Activated T-helper 1 cell treated with anti-CD3 and anti-CD28 coated beads, Interleukin-2, amount 50 U/mL, for 16 hours (primary cell): ENCODE measurements at places on chromosomes 13 and 19.

- no peak for DNase-seq
Measured at GRCh38 chr13:88339271-88339741, 668.1 kb downstream of the SLITRK5 start.

DNA sequence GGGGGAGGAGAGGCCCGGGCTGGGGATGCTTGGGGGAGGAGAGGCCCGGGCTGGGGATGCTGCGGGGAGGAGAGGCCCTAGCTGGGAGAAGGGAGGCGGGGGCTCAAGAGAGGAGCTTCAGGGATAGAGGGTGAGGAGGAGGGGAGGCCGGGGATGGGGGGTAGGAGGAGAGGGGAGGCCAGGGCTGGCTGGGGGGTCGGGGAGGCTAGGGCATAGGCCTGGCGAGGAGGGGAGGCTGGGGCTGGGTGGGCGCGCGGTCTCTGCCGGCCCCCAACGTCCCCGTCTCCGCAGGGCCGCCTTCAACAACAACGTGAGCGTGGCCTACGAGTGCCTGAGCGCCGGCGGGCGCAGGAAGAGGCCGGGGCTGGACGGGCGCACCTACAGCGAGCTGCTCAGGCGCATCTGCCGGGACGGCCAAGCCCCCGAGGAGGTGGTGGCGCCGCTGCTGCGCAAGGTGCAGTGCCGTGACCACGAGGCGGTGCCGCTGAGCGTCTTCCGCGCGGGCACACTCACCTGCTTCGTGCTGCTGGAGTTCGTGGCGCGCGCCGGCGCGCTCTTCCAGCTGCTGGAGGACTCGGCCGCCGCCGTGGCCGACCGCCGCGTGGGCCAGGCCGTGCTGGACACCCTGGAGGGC, 11.4 kb downstream of the TPGS1 start:
- peak; percentile 32 for DNase-seq

GRCh38 chr19:52665529-52665928, 27.4 kb upstream of the ZNF83 start:
- DNase-seq = no peak

GRCh38 chr19:10259162-10259905, 7.3 kb downstream of the MRPL4 start:
- peak; percentile 79 for DNase-seq

DNA sequence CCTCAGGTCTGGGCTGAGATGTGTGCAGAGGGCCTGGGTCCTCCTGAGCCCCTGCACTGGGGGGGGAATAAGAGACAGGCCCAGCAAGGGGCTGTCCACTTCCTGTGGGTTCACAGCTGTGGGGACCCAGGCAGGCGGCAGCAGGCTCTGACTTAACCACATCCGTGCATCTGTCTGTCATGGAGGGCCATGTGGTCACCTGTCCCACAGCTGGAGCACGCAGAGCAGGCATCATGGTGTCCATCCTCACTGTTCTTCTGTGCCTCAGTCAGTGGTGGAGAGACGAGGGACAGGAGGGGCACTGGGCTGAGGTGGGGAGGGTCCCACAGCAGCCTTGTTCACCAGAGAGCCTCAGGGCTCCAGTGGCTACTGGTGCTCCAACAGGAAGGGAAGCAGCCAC, 16.3 kb upstream of the KIR3DL3 start:
- no peak for DNase-seq

- no peak for DNase-seq
Measured at GRCh38 chr13:47955836-47956235, 45.2 kb downstream of the SUCLA2 start.

DNA sequence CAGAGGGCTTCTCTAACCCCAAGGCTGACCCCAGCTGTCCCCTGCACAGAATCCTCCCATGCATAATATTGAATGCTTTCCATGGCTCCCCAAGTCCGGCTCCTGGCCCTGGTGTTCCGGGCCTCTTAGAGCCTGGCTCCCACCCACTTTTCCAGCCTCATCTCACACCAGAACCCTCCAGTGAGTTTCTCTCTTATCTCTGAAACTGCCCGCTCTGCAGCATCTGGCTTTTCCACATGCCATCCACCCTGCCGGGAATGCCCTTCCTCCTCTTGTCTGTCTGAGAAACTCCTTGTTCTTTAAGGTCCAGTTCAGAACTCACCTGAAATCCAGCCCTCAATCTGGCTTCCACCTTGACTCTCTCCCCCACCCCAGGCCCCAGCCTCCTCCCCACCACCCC, 6.8 kb downstream of the SYNGR4 start:
- no peak for DNase-seq

DNA sequence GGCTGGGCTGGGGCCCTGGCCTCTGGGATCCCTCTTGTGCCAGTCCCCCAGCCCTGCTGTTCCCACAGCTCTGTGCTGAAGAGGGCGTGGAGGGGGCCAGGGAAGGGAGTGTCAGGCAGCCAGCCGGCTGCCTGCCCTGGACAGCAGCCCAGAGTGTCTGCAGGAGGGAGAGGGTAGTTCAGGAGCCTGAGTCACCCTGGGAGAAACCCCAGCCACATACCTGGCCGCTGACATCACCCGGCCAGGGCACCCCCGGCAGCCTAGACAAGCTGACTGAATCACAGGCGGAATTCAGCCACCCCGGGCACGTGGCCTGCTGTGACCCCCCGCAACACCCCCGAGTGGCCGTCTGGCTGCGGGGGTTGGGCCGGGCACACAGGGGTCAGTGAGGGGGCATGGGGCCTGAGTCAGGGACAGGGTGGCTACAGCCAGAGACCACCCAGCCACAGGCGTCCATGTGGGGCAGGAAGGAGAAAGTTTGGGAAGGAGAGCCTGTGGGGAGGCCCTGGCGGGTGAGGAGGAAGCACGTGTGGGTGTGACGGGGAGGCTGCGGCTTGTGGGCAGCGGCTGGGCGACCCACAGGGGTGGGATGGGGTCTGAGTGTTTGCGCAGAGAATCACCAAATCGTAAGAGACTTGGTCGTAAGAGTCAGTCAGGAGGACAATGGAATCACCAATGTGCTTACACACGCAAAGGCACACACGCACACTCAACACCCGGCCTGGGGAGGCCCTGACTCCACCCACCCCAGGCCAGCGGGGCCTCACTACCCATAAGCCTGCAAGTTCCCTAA, 11.9 kb upstream of the FOSB start:
- DNase-seq = peak; percentile 53

DNA sequence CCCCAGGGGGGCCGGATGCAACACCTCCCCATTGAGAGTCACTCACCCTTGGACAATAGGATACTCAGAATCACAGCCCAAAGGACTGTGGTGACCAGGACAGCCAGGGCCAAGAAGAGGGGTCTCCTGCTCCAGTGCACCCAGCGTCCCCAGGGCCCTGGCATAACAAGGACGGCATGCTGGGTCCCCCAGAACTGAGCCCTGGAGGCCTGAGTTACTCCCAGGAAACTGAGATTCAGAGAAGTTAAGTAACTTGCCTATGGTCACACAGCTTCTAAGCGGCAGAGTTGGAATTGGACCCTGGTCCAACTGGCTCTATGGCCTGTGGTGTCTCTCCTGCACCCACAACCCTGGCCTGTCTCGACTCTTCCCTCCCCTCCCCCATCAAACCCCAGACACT, 295 bp downstream of the CLEC4G start:
- no peak for DNase-seq

- no peak for DNase-seq
Measured at GRCh38 chr19:45791744-45792469, 738 bp downstream of the DMWD start.

DNA sequence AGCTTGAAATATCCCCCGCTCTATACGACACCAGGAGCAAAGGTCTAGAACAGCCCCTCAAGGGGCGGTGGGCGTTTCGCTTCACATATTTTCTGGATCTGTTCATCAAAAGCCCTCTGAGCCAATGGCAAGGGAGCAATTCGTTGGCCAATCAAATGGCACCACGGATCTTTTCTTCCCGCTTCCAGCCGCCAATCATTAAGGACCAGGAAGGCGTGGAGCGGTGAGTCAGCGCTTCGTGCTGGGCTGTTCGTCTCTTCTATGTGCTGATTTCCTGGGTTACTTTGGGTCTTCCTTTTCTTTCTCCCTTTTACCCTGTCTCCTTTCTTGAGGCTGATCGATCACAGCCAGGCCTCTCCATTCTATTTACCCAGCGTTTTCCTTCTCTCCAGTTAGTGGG, at the start of gene NLRP4:
TSS of gene NLRP4 (plus strand) at position 201 of the 400 bp plus-strand sequence. CDS start 15,541 bp downstream, outside the sequence.
- DNase-seq = no peak

DNA sequence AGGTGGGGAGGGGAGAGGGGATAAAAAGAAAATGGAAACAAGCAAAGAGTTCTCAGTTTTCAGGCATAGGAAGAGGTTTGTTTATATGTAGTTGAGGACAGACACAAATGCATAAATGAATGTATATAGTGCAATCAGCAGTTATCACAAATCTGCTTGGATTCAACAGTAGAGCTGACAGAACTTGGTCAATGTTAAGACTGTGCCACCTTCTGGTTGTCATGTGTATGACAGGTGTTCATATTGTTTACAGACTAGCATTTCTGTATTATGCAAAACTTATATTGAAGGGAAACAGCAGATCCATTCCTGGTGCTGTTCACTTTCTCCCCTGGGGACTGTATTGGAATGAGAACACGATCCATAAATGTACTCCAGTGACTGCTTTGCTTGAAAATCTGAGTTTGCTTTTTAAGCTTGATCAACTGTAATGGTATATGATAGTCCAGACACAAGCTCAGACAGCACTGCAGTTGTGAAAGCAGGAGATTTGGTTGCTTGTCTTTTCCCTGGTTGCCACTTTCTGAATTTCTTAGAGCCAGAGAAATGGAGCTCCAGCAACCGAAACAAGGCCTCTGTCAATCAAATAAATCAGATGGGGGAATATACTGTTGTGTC, 319.5 kb upstream of the OBI1 start:
- DNase-seq = no peak

DNA sequence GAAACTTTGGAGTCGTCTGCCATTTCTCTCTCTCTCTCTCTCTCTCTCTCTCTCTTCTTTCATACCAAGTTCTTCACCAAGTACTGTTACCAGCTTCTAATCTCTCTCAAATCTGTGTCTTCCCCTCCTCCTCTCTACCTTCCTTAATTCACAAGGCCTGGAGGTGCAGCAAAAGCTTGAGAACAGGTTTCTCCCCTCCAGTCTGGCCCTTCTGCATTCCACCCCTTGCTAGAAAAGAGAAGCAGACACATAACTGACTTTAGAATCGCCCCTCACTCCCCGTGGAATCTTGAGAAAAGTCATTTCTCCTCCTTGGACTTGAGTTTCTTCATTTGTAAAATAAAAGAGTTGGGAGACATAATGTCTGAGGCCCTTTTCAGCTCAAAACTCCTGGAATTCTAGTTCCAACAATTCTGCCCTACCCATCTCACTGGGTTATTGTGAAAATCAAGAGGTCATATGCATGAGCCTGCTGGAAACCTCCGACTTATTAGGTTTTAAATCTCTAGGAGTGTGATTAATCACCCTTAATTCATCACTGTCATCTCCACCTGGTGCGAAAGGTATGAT, 20.4 kb downstream of the AMER2 start:
- DNase-seq = no peak

- no peak for DNase-seq
Measured at GRCh38 chr13:73304442-73304841, 245.6 kb downstream of the KLF5 start.

- DNase-seq = no peak
Measured at GRCh38 chr13:49214917-49215376, 5.2 kb upstream of the MLNR start.

DNA sequence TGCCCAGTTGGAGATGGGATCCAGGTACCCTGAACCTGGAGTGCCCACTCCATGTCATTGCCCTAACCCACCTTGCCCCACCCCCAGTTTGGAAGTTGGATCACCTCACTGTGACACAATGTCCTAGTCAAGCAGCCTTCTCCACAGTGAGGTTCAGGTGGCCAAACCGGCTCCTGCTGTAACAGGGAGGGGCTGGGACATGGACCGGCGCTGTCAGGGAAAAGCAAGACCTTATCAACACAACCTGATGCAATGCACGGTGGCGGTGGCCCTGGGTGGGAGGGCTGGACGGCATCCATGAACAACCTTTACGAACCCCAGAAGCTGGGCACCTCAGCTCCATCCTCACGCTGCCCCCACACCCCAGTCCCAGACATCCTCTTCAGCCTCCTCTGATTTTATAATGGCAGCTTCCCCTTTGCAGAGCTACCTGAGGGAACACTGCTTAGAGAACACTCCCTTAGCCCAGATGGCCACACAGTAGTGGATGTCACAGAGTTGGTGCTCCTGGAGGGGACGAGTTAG, 1.6 kb upstream of the KRTDAP start:
- DNase-seq = no peak
